ENCODE measurements at places on chromosomes 16 and 17. TPM values are rescaled to one million over a fixed set of nuclear protein-coding genes. Genes with fewer than 3 reads are reported as not detected.

ALOX15 gene
- 0.15 TPM for total RNA-seq

TELO2 gene
- total RNA-seq, result 33.8 TPM

TP53TG3C gene
- total RNA-seq, result not detected

TVP23A gene
- total RNA-seq, result not detected

GFAP gene
- 5.9 TPM for total RNA-seq

SLC5A11 gene
- not detected for total RNA-seq

ABCC6 gene
- 1.3 TPM for total RNA-seq

SRSF2 gene
- 174 TPM for total RNA-seq

GRCh38 chr17:38815576-38816193 lies 9.4 kb downstream of the CWC25 start:
- no peaks in the 10 kb centered on the region for H3K27me3 ChIP-seq
- H3K27ac ChIP-seq, result no peak overlapping the region
- no peaks in the 10 kb centered on the region for H3K4me1 ChIP-seq
- H3K36me3 ChIP-seq, result peaks cover 89% of the 10 kb centered on the region
- no peak for DNase-seq
- no peak overlapping the region for H3K4me3 ChIP-seq

- DNase-seq, result no peak
- H3K4me1 ChIP-seq, result peaks cover 27% of the 10 kb centered on the region
- no peak overlapping the region for H3K27ac ChIP-seq
- H3K36me3 ChIP-seq, result peaks cover 6% of the 10 kb centered on the region
Measured at GRCh38 chr17:40472733-40473452, 28.5 kb downstream of the TNS4 start.

DNA sequence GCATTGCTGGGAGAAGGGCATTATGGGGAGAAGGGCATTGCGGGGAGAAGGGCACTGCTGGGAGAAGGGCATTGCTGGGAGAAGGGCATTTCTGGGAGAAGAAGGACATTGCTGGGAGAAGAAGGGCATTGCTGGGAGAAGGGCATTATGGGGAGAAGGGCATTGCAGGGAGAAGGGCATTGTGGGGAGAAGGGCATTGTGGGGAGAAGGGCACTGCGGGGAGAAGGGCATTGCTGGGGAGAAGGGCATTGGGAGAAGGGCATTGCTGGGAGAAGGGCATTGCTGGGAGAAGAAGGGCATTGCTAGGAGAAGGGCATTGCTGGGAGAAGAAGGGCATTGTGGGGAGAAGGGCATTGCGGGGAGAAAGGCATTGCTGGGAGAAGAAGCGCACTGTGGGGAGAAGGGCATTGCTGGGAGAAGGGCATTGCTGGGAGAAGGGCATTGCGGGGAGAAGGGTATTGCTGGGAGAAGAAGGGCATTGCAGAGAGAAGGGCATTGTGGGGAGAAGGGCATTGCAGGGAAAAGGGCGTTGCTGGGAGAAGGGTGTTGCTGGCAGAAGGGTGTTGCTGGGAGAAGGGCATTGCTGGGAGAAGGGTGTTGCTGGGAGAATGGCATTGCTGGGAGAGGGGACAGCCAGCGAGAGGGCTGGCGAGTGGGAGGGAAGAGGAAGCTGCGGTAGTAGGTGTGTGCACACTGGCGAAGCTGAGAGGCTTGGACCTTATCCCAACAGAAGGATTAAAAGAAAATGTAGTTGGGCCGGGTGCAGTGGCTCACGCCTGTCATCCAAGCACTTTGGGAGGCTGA lies 4.6 kb upstream of the PYDC1 start:
- H3K36me3 ChIP-seq, result no peaks in the 10 kb centered on the region
- no peak for DNase-seq
- H3K4me1 ChIP-seq, result peaks cover 7% of the 10 kb centered on the region
- H3K4me3 ChIP-seq, result no peak overlapping the region

GRCh38 chr16:79064256-79064972 lies 536.1 kb downstream of the MAF start:
- no peak overlapping the region for H3K27ac ChIP-seq
- no peaks in the 10 kb centered on the region for H3K27me3 ChIP-seq
- no peaks in the 10 kb centered on the region for H3K36me3 ChIP-seq
- no peak overlapping the region for H3K4me3 ChIP-seq
- DNase-seq, result no peak
- H3K4me1 ChIP-seq, result peaks cover 10% of the 10 kb centered on the region

DNA sequence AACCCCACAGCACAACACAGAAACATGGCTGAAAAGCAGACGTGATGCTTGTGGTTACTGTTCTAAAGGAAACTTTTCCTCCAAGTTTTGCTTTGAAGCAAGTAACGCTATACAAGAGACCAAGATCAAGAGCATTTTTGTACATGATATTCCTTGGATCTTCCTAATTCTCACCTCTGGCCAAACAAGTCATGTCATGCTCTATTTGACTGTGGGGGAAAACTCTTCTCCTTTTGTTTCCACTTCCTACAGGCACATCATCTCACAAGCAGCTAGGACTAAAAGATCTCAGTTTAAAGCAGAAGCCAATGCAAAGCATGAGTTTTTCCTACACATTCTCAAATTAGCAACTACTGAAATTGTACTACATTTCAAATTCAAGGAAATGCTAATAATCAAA lies 50.7 kb downstream of the CFDP1 start:
- H3K4me3 ChIP-seq, result no peak overlapping the region
- peaks cover 42% of the 10 kb centered on the region for H3K4me1 ChIP-seq

DNA sequence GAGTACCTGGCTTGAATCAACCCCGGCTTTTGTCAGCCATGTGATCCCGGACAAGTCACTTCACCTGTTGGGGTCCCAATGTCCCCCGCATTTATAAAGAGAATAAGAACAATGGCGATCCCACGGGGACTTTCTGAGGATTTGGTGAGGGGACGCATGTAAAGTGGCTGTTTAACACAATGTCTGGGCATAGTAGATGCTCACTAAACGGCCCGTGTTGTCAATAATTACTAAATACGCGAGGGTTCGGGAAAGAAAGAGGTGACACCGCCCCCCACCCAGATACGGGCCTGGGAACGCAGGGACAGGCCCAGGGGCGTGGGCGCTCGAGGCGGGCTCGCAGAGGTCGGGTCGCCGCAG lies 1.8 kb downstream of the SYNGR3 start:
- H3K27me3 ChIP-seq, result peaks cover 28% of the 10 kb centered on the region
- DNase-seq, result no peak
- H3K4me1 ChIP-seq, result peaks cover 36% of the 10 kb centered on the region
- peak overlapping the region; percentile 35 for H3K27ac ChIP-seq

DNA sequence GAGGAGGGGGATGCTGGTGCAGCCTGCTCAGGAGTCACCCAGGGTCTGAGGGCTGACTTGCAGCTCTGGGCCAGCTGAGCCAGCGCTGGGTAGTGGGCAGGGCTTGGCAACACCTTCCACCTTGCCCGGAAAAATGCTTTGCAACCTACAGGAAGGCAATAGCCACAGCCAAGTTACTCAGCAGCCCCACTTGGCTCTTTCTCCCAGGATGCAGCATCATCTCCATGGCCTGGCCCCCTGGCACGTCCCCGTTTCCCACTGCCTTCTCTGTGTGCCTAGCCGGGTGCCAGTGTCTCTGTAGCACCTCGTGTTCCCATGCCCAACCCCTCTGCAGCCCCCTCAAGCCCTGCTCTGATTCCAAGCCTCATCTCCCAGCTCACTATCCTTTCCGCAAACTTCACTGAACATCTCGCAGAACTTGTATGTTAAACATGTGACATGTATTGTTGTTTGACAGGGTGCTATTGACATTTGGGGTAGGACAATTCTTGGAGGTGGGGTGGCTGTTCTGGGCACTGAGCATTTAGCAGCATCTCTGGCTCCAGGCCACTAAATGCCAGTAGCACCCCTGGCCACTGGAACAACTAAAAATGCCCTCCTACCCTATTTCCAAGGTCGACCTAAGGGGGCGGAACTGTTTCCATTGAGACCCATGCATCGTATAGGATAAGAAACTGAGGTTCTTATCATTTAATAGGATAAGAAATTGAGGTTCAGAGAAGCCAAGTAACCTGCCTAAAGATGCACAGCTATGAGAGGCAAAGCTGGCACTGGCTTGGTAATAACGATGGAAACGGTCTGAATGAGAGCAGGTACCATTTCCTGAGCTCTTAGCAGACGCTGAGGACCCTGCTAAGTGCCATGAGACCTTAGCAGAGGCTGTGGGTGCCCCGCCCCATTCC lies 12.2 kb downstream of the DEXI start:
- no peak overlapping the region for H3K4me3 ChIP-seq
- peaks cover 37% of the 10 kb centered on the region for H3K4me1 ChIP-seq
- no peak overlapping the region for H3K27ac ChIP-seq
- peaks cover 60% of the 10 kb centered on the region for H3K36me3 ChIP-seq

GRCh38 chr17:43905985-43906852 lies 1.1 kb downstream of the MPP2 start:
- DNase-seq, result peak; percentile 86
- peaks cover 27% of the 10 kb centered on the region for H3K27me3 ChIP-seq
- H3K4me1 ChIP-seq, result peaks cover 29% of the 10 kb centered on the region
- H3K36me3 ChIP-seq, result no peaks in the 10 kb centered on the region
- peak overlapping the region; percentile 59 for H3K4me3 ChIP-seq

GRCh38 chr17:38447502-38448085 lies 19.3 kb downstream of the ARHGAP23 start:
- H3K4me1 ChIP-seq, result peaks cover 66% of the 10 kb centered on the region
- no peaks in the 10 kb centered on the region for H3K36me3 ChIP-seq
- no peaks in the 10 kb centered on the region for H3K27me3 ChIP-seq

DNA sequence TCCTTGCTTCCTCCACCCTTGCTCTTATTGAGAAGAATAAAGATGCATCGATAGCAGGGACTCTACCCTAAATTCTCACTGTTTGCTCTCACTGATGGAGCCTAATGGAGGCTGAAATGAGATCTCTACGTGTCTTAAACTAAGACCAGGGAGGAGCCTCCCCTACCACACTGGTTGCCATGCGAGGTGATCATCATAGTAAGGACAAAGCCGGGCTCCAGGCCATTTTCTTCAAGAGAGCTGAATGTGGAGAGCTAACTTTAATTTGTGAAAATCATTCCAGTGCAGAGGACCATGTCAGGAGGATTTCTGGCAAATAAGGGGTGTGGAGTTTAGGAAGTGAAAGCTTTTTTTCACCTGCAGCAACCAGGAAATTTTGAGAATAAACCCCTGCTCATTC lies 5.6 kb downstream of the CDH11 start:
- peaks cover 10% of the 10 kb centered on the region for H3K4me1 ChIP-seq
- H3K27ac ChIP-seq, result no peak overlapping the region
- DNase-seq, result no peak
- peaks cover 10% of the 10 kb centered on the region for H3K27me3 ChIP-seq

GRCh38 chr16:77336637-77337036 lies 98.2 kb downstream of the ADAMTS18 start:
- no peak overlapping the region for H3K4me3 ChIP-seq
- H3K27ac ChIP-seq, result no peak overlapping the region
- no peaks in the 10 kb centered on the region for H3K4me1 ChIP-seq
- no peaks in the 10 kb centered on the region for H3K36me3 ChIP-seq
- DNase-seq, result no peak
- H3K27me3 ChIP-seq, result no peaks in the 10 kb centered on the region
